ENCODE measurements at places on chromosomes 7 and 10. TPM values are rescaled to one million over a fixed set of nuclear protein-coding genes. Genes with fewer than 3 reads are reported as not detected.

ASAH2 gene
- 2.8 TPM for total RNA-seq

UTF1 gene
- total RNA-seq: not detected

GRIFIN gene
- not detected for total RNA-seq

JCAD gene
- total RNA-seq: 25.8 TPM

EGFR gene
- total RNA-seq: 87.3 TPM

SEMA3D gene
- total RNA-seq: 1.4 TPM

MKI67 gene
- 3.9 TPM for total RNA-seq

SPACDR gene
- 1.2 TPM for total RNA-seq

SPDYE9 gene
- not detected for total RNA-seq

TRPV6 gene
- 47.3 TPM for total RNA-seq

MCM10 gene
- 0.40 TPM for total RNA-seq

PODXL gene
- 32.5 TPM for total RNA-seq

CHPF2 gene
- total RNA-seq: 52.3 TPM

CREB5 gene
- 22.5 TPM for total RNA-seq

RADIL gene
- 2.4 TPM for total RNA-seq
